ENCODE measurements at places on chromosomes 3 and 15. TPM values are rescaled to one million over a fixed set of nuclear protein-coding genes. Genes with fewer than 3 reads are reported as not detected.

The VPS18 gene
- 6.2 TPM for total RNA-seq

DNA sequence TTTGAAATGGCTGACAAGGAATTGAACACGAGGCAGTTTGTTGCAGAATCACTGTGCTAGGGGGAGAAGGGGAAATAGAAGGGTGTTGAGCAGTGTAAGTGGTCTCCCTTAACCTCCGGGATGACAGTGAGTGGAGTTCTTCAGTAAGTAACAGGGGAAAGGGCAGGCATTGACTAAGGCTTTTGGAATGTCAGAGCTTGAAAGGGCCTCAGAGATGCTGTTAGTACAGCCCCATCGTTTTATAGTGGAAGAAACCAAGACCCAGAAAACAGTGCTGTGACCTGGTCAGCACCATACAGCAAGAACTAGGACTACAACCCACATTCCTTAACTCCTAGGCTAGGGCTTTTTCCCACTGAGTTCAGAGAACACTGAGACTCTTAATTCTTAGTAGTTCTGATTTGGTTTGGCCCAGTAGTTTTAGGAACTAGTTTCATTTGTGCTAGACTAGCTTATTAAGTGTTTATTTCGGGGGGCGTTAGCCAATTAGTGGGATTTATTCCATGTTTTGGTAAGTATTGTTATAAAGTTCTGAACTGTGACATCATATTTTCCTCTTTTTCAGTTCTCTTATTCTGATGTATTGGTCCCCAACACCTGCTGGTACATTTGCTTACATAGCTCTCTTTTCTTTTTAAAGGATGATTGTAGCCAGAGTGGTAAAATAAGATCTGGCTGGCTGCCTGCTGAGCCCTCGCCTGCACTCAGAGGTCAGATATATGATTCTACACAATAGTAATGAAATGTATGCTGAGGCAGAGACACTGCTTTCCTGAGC is 34.2 kb downstream of the RAB11A start:
- DNase-seq = no peak

GRCh38 chr3:50674349-50675178 is at the start of gene DOCK3:
Gene DOCK3, plus strand, starts transcription at chr3:50674927. Its CDS starts 337 bp downstream, at chr3:50675264.
- peak; percentile 79 for DNase-seq

The DMXL2 gene
- total RNA-seq = 7.0 TPM

DNA sequence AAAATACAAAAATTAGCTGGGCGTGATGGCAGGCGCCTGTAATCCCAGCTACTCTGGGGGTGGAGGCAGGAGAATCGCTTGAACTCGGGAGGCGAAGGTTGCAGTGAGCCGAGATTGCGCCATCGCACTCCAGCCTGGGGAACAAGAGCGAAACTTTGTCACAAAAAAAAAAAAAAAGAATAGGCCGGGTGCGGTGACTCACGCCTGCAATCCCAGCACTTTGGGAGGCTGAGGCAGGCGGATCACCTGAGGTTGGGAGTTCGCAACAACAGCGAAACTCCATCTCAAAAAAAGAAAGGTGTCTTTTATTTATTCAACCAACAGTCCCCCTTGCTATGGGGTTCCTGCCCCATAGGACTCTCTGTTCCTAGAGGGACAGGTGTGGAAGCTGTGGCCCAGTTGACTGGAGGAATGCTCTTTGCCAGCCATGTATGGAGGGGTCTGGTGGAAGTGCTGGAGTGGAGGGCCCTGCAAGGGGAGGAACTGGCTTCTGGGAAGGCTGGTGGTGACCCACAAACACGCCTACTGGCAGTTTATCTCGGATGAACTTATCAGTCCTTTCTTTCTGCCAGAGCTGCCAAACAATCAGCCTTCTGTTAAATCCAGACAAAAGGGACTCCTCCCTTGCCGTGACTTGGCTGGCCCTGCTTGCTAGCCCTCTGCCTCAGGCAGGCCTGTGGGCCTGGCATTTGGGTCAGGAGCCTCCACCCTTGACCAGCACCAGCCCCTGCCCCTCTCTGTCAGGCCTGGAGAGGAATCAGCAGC is 4.6 kb upstream of the DAG1 start:
- no peak for DNase-seq

- peak; percentile 88 for DNase-seq
Observed at GRCh38 chr3:45915518-45916231, 27.6 kb upstream of the CXCR6 start.

The PRSS50 gene
- not detected for total RNA-seq

DNA sequence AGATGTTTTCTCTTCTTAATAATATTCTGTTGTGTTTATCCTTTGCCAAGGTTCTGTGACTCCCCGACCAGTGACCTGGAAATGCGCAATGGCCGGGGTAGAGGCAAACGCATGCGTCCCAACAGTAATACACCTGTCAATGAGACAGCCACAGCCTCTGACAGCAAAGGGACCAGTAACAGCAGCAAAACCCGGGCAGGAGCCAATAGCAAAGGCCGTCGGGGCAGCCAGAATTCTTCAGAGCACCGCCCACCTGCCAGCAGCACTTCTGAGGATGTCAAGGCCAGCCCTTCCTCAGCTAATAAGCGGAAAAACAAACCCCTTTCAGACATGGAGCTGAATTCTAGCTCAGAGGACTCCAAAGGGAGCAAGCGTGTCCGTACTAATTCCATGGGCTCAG is 101.5 kb downstream of the RBPMS2 start:
- no peak for DNase-seq

- no peak for DNase-seq
Observed at GRCh38 chr15:56725386-56725785, 7.9 kb downstream of the ZNF280D start.

DNA sequence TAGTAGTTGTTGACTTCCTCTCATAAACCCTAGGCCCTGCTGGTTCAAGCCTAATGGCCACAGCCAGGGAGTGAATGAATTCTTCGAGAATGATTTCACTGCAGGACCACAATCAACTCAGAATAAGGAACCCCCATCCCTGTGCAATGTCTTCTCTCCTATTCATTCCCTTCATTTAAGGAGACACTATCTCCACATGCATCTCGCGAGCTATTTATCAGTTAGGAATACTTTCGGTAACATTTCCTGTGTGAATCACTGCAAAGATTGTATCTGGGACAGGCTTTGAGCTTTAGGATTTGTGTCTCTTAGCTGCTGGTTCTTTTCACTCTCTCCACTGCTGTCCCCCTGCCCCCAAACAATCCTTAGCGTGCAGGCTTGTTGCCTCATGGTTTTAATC is 94.4 kb downstream of the MYLK start:
- no peak for DNase-seq

DNA sequence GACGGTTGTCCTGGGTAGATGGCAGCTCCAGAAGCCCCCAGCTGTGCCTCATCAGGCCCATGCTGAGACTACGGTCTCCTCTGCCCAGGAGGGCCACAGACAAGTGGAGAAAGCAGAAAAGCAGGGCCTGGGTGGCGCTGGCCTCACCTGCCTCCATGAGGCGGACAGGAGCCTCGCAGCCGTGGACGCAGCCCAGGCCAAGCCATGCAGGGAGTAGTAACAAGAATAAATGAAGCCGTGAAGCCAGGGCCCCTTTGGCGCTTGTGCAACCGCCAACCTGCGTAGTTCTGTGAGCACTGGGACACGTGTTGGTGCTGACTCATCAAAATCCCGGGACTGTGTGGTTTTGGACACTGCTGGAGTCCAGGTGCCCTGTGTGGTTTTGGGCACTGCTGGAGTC is 12.3 kb upstream of the MUC4 start:
- no peak for DNase-seq

GRCh38 chr3:4438296-4438695 is 28.8 kb downstream of the SUMF1 start:
- no peak for DNase-seq

DNA sequence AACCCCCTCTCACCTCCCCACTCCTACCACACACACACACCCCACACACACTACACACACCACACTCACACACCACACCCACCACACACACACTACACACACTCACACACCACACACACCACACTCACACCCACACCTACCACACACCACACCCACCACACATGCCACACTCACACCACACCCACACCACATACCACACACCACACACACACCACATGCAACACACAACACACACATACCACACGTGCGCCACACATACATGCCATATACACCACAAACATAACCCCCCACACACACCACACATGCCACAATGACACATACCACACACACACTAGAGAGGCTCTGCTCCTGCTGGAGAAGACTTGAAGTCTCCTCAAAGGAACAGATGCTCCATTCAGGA is 5.9 kb upstream of the ITPKA start:
- peak; percentile 56 for DNase-seq

DNA sequence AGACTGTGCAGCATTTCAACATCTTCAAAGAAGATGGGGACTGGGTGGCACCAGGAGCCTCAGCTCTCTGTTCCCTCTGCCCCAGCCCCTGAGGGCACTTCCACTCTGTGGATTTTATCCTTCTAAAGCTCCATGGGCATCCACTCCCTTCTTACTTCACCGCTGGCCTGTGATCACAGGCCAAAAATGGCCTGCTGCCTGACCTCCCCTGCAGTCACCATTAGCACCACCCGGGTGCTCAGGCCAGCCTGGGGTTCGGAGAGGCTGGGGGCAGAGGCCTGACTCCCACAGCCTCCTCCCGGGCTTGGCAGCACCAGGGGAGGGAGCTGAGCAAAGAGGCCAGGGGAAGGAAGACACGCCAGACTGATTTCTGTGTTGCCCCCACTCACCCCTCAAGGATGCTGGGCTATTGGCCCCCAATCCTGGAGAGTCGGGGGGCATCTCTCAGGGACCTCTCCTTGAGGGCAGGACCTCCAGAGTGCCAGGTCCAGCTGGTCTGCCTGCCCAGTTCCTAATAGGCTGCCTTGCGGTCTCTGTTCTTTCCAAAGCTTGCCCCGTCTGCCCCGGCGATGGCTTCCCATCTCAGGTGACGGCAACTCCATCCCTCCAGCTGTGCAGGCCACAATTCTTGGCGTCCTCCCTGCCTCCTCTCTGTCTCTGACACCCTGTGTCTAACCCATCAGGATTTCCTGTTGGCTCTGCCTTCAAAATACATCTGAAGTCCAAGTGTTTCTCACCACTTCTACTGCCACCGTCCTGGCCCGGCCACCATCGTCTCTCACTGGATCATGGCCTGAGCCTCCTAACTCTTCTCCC is 67.1 kb downstream of the EXOG start:
- no peak for DNase-seq

DNA sequence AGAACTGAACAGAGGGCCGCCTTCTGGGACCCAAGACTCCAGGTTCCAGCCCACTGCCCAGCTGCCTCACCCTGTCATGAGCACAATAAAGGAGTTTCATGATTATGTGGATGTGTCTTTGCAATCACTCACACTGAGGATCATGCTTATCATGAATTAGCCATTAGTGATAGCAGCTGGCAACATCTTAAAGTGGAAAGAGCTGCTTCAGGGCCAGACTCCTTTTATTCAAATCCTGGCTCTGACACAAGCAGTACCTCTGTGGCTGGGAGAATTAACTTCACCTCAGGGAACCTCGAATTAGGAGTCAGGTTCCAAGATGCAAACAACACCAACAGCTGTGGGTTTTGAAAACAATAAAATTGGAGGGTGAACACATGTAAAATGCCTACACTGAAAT is 6.6 kb upstream of the SCAP start:
- DNase-seq = no peak

The SERF2 gene
- total RNA-seq = 718 TPM

DNA sequence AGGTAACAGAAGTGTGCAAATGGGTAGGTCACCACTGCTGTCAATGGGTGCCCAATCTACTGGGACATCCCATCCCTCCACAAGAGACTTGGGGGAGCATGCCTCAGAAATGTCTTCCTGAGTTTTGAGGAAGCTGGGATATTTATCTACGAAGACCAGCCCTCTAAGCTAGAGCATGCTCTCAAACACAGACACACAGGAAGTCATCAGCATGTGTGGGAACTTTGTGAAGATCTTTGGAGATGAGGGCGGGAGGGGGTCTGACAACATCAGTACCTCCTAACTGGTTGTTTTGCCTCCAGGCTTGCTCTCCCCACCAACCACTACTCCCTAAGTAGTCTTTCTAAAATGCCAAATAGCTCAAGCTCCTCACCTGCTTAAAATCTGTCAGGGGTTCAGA is 3.5 kb upstream of the MEF2A start:
- no peak for DNase-seq

DNA sequence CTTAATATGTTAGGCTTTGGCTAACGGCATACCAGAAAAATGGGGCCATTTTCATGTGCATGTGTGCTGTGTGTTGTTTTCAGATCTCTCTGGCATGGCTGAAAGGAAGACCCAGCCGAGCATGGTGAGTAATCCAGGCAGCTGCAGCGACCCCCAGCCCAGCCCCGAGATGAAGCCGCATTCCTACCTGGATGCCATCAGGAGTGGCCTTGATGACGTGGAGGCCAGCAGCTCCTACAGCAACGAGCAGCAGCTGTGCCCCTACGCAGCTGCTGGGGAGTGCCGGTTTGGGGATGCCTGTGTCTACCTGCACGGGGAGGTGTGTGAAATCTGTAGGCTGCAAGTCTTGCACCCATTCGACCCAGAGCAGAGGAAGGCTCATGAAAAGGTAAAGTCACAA is 15.1 kb downstream of the MKRN2 start:
- DNase-seq = no peak

The MED12L gene
- total RNA-seq = 3.0 TPM

Data from activated CD4-positive, alpha-beta T cell treated with anti-CD3 and anti-CD28 coated beads for 36 hours (primary cell).